Inflammatory macrophage (primary cell): ENCODE measurements at places on chromosomes 13 and 19.
A peak's percentile ranks its signal among the peaks of the same experiment; 100 is the strongest.

DNA sequence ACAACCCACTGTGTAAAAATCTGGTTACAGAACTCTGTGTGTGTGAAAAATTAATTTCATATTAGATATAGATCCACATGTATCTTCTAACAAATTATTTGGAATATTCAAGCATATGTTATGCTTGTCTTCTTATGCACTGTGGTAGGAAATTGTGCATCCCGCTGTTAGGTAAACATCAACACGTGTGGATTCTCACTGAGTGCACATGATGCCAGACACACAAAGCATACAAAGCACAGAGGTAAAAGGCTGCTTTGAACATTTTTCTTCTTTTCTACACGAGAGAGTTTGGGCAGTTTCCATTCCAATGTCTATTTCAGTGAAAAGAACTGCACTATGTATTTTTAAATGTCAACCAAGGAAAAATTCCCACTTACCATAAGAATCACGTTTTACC lies 354.9 kb downstream of the PCDH9 start:
- DNase-seq = no peak

DNA sequence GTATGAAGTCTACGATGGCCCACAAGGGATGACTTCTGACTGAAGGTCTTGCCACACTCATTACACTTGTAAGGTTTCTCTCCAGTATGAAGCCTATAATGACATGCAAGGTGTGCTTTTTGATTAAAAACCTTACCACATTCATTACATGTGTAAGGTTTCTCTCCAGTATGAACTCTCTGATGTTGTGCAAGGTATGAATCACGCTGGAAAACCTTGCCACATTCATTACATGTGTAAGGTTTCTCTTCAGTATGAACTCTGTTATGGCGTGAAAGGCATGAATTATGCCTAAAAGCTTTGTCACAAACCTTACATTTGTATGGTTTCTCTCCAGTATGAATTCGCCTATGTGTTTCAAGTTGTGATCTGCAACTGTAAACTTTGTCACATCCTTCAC lies 15.0 kb upstream of the ZNF83 start:
- DNase-seq = no peak

DNA sequence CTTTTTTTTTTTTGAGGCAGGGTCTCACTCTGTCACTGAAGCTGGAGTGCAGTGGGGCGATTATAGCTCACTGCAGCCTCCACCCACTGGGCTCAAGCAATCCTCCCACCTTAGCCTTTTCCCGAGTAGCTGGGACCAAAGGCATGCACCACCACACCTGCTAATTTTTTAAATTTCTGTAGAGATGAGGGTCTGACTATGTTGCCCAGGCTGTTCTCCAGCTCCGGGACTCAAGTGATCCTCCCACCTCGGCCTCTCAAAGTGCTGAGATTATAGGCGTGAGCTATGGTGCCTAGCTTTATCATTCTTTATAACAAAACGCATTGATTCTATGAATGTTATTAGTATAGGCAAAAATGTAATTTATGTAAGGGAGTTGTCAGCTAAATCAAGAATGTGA lies 17.9 kb upstream of the LYPD3 start:
- no peak for DNase-seq

DNA sequence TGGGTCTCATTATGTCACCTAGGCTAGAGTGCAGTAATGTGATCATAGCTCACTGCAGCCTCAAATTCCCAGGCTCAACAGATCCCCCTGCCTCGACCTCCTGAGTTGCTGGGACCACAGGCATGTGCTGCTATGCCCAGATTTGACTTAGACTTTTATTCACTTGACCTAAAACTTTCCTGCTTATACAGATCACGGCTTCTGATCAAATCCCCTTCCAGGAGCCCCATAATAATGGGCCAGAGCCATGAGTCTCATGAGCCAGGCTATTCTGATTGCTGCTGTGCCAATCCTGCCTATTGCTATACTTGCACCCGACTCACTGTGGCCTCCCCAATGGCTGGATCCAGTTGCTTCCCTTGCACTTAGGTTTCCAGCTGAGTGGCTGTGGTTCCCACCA lies 42.0 kb downstream of the C1QTNF9 start:
- DNase-seq = no peak

DNA sequence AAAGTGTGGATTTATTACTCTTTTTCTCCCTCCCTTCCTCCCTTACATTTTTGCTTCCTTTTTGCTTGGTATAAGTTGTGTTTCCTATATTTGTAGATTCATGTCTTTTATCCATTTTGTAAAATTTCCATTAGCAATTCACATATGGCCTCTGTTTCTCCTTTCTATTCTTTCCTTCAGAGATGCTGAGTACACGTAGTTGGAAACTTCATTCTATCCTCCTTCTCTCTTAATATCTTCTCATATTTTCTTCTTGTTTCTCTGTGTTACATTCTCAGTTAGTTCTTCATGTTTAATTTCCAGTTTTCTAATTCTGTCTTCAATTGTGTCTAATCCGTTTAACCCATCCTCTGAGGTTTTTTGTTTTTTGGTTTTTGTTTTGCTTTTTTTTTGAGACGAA lies 188.9 kb downstream of the ZIC5 start:
- DNase-seq = no peak

DNA sequence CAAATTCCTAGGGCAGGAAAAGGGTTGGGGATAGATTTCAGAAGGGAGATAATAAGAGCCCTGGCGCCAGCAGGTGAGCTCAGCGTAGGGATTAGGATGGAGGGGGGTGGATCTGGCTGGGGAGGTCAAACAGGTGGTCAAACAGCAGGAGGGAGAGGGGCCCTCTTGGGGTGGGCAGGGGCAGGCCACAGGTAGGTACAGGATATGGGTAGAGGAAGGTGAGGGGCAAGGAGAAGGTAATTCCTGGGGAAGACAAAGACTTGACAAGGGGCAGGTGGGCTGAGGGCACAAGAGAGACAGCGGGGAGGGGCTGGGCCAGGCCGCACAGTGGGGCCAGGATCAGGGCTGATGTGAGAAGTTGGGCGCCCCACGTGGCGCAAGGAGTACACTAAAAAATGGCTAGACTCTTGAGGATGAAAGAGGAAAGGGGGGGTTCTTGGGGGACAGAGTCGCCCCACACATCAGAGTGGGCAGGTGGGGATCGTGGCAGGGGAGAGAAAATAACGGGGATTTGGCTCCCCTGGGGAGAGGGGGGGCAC lies 713 bp downstream of the KRI1 start:
- DNase-seq = peak; percentile 29

GRCh38 chr19:50553134-50553703 lies 15.0 kb downstream of the LRRC4B start:
- DNase-seq = no peak

DNA sequence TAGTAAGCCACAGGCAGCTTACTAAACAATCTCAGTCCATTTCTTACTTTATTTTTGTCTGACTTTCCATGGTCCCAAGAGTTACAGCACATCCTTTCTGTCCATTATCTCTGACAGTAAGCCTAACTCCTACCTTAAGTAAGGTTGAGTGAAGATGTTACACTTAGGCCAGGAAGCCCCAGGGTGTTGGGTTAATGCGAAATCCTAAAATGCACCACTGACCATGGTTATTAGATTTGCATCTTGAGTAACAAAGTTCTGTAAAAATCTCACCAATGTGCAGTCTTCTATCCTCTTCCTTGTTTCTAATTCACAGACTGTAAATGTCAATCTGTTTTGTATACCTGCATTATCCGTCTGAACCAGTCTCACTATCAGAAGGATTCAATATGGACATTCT lies 462.5 kb downstream of the FGF14 start:
- DNase-seq = no peak

DNA sequence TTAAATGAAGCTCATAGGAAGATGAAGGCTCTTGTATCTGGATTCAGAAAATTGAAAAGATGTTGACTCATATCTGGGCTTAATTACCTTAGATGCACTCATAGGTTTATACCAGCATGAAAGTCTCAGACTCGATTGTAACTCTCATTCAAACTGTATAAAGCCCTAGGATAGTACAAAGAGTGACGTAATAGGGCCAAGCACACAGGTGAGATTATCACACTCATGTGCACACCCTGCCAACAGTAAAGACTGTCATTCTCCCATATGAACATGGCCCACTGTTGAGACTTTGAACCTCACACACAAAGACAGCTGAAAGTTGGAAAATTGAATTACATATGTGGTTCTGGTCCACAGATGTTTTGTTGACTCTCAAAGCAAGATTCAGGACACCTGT lies 18.0 kb upstream of the ZNF723 start:
- DNase-seq = no peak

DNA sequence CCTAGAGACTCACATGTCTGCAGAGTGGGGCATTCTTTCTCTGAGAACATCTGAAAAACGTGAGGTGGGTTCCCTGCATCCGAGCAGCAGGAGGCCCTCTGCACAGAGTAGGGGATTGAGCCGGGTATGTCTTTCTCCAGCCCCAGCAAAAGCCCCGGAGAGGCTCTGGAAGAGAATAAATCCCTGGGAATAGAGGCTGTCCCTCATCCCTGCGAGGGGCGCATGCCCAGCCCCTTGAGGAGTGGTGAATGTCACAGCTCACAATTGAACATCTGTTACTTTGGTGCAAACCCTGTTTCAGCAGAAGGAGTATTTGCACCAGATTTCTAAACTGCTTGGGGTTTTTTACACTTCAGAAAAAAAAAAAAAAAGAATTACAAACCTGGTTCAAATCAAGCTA lies 164.6 kb downstream of the FGF14 start:
- DNase-seq = no peak

GRCh38 chr13:39655569-39656324 lies at the start of gene COG6:
Gene COG6, plus strand, starts transcription at chr13:39655662. Its CDS starts 65 bp downstream, at chr13:39655727.
- peak; percentile 91 for DNase-seq

GRCh38 chr13:99371956-99372355 lies 64.8 kb upstream of the GPR183 start:
- DNase-seq = peak; percentile 4

DNA sequence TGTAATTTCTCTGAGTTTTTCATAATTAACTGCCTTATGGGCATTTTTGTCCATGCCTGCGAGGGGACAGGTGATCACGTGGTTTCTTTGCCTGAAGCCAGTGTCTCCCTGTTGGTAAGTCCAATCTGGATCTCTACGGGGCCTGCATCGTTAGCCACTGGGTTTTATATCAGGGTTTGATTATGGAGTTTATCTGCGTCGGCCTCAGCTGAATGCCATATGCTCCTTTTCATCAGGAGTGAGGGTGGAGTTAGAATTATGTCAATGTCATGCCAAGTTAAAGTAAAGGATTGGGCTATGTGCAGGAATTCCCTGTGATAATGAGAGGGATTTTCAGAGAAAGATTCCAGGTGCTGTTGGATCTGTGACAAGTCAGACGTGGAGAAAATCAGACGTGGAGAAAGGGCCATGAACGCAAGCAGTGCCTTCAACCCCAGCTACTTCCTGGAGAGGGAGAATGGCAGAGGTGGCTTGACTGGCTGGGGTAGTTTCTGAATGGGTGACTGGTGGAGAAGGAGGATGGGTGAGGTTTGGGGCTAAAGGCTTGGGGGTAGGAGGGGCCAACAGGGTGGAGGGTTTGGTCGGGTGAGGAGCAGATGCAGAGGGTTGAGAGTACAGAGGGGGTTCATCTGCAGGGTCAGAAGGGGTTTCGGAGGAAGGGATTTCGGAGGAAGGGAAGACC lies 24.3 kb downstream of the TMEM255B start:
- no peak for DNase-seq

GRCh38 chr19:10919352-10920287 lies 8.8 kb downstream of the YIPF2 start:
- DNase-seq = no peak

GRCh38 chr13:91946498-91947070 lies 548.2 kb downstream of the GPC5 start:
- DNase-seq = no peak

DNA sequence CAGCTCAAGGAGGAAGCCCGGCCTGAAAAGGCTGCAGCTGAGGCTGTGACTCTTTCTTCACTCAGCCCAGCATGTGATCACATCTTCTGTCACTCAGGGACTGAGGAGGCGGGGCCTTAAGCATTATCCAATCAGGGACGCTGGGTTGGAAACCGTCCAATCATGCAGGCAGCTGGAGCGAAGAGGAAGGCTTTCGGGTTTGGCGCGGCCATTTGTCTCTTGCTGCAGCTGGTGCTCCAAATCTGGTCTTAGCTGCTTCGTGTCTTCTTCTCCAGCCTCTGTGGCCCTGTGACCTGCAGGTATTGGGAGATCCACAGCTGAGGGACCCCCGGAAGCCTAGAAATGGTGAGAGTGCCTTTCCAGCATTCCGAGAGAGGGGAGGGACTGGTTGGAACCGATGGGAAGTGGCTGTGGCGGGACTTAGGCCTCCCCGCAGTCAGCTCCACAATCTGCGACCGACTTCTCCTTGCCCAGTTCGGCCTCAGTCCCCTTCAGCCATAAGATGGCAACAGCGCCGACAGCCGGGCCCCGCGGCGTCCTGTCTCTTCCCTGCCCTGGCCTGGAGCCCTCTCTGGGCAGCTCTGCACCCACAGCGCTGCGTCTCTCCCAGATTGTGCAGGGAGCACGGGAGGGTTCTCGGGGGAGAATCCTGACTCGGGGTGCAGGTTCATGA lies at the start of gene ZNF90:
Gene ZNF90, plus strand, starts transcription at position 210 of the 673 bp plus-strand sequence. Its CDS starts 133 bp downstream, at position 343.
- peak; percentile 67 for DNase-seq

DNA sequence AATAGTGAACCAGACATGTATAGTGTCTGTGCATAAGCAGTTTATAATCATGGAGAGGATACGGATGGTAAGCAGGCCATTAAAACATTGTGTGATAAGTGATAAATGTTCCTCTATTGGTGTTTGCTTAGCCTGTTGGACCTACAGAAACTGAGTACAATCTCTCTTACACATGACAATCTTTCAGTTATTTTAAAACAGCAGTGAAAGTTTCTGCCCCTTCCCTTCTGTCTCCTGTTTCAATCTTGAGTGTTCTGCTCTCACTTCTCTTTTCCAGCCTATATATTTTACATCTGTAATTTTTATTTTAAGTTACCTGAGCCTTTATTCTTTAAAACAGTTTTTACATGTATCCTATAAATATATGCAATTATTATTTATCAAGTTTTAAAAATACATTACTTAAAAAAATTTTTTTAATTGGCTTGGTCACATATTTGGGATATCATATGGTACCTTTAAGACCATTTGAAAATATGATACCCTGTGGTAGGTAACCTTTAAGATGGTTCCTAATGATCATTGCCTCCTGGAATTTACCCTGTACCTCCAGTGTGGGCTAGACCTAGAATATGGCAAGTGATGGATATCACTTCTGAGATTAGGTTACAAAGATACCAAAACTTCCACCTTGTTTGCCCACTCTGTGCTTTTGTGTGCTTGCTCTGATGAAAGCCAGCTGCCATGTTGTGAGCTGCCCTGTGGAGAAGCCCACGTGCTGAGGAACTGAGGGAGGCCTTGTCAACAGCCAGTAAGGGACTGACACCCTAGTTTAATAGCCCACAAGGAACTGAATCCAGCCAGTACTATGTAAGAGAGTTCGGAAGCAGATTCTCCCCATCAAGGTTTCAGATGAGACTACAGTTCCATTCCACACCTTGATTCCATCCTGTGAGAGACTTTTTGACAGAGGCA lies 99.3 kb downstream of the DHRS12 start:
- DNase-seq = no peak

GRCh38 chr13:71015021-71015420 lies 852.0 kb downstream of the DACH1 start:
- DNase-seq = no peak

GRCh38 chr13:62375653-62376052 lies 960.0 kb upstream of the PCDH20 start:
- DNase-seq = no peak

DNA sequence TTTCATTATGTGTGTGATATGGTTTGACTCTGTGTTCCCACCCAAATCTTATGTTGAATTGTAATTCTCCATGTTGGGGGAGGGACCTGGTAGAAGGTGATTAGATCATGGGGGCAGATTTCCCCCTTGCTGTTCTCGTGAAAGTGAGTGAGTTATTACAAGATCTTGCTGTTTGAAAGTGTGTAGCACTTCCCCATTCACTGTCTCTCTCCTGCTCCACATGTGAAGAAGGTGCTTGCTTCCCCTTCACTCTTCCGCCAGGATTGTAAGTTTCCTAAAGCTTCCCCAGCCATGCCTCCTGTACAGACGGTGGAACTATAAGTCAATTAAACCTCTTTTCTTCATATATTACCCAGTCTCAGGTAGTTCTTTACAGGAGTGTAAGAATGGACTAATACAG lies 54.3 kb upstream of the SERTM1 start:
- no peak for DNase-seq
